ENCODE measurements at places on chromosomes 5 and 9.

- DNase-seq = no peak
Measured at GRCh38 chr5:94998670-94999069, 286.2 kb downstream of the MCTP1 start.

- no peak for DNase-seq
Measured at GRCh38 chr9:92762781-92763708, 1.6 kb downstream of the BICD2 start.

DNA sequence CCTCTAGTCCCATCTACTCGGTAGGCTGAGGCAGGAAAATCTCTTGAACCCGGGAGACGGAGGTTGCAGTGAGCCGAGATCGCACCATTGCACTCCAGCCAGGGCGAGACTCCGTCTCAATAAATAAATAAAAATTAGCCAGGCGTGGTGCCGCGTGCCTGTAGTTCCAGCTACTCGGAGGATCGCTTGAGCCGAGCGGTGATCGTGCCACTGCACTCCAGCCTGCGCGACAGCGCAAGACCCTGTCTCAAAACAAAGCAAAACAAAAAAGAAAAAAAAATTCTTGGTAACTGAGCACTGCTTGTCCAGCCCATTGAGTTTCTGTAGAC lies 710 bp upstream of the WDR55 start:
- DNase-seq = no peak

DNA sequence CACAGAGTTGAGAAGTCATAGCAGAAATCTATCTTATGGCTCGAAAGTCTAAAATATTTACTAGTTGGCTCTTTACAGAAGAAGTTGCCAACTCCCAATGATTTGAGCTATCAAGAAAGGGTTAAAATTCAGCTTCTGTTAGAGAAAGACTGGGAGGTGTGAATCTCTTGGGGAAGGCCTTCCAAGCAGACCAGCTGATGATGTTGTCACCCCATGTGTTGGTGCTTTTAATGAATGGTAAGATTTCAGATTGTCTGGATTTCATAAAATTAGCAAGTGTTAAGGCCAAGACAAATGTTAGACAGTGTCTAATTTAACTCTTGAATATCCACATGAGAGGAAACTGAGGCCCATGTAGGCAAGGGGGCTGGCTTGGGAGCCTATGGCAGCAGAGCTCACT lies 63.9 kb downstream of the PPARGC1B start:
- no peak for DNase-seq

- DNase-seq = no peak
Measured at GRCh38 chr5:154966081-154966841, 25.4 kb downstream of the MRPL22 start.
